Breast epithelium (tissue), 4 donors: ENCODE measurements at places on chromosomes 5 and 9.

DNA sequence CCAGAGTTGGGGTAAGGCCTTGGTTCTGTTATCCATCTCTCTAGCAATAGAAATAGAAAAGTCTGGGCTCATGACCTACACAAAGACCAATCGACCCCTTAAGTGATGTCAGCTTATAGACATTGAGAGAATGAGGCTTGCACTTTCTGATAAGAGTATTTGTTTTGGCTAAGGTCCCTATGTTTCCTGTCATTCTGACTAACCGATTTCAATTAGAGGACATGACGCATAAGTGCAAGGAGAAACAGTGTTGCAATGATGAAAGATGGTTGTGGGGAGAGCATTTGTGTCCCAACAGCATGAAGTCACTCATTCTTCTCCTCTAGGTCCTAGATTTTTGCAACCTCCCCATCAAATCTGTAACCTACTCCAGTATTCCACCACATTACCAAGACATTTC is 255.1 kb downstream of the MAT2B start:
- no peak for DNase-seq

GRCh38 chr5:163564321-163564938 is 59.0 kb downstream of the MAT2B start:
- DNase-seq = no peak

GRCh38 chr5:95087816-95088317 is 197.0 kb downstream of the MCTP1 start:
- DNase-seq = no peak

GRCh38 chr9:78871452-78872331 is 574.8 kb downstream of the PSAT1 start:
- no peak for DNase-seq

GRCh38 chr9:7105095-7105494 is 347.3 kb downstream of the KDM4C start:
- no peak for DNase-seq

- no peak for DNase-seq
Measured at GRCh38 chr9:108780942-108781734, 74.6 kb downstream of the ACTL7B start.

DNA sequence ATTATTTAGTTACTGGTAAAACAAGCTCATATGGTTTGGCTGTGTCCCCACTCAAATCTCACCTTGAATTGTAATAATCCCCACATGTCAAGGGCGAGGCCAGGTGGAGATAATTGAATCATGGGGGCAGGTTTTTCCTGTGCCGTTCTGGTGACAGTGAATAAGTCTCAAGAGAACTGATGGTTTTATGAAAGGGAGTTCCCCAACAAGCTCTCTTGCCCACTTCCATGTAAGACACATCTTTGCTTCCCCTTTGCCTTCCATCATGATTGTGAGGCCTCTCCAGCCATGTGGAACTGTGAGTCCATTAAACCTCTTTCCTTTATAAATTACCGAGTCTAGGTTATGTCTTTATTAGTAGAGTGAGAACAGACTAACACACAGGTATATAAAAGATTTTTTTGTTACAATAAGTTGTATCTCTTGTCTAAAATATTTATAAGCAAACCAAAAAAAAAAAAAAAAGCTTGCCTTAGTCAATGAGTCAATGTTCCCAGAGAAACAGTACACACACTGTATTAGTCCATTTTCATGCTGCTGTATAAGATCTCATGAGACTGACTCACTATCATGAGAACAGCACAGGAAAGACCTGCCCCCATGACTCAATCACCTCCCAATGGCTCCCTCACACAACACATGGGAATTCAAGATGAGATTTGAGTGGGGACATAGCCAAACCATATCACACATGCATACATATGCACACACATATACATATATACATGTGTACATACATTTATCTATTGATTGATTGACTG is 138.3 kb downstream of the BASP1 start:
- DNase-seq = no peak

GRCh38 chr9:99069546-99069945 is 35.4 kb upstream of the TGFBR1 start:
- no peak for DNase-seq

GRCh38 chr5:16755641-16756040 is 138.8 kb upstream of the RETREG1 start:
- no peak for DNase-seq

- no peak for DNase-seq
Measured at GRCh38 chr9:105259731-105260612, 15.5 kb downstream of the SLC44A1 start.

- no peak for DNase-seq
Measured at GRCh38 chr5:63081402-63081801, 502.8 kb downstream of the LRRC70 start.

GRCh38 chr9:68844631-68845612 is 139.9 kb downstream of the PIP5K1B start:
- no peak for DNase-seq

DNA sequence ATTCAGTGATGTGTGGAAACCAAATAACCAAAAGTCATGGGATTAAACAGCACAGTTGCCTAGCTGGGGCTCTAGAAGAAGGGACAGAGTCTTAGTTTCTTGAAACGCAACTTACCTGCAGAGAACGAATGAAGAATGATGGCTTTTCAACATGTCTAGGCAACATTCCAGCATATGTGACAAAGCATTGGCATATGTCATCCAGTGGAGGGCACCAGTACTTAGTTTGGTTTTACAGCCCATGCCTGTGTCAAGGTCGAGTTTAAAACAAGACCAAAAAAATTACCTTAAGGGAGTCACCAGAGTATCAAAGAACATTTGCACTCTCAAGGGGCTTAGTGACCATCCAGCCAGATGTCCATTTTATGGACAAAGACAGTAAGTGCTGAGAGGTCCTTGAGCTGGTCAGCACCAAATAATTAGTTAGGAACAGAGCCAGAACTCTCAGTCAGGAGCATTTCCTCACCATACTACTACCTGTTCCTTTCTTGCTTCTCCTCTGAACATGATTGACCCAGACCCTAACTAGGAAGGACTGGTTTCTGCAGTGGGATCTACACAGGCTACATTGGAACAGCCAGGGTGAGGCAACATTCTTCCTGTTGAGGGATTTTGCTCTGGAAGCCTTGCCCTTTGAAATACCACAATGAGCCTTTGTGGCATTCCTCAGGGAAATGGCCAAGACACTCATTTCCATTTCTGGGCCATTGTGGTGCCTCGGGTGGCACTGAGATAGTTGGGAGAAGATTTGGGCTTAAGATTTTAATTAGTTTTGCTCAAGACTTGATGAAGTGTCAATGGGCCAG is 75.4 kb upstream of the ANKH start:
- no peak for DNase-seq

GRCh38 chr9:127163409-127163808 is 41.0 kb upstream of the ANGPTL2 start:
- no peak for DNase-seq

DNA sequence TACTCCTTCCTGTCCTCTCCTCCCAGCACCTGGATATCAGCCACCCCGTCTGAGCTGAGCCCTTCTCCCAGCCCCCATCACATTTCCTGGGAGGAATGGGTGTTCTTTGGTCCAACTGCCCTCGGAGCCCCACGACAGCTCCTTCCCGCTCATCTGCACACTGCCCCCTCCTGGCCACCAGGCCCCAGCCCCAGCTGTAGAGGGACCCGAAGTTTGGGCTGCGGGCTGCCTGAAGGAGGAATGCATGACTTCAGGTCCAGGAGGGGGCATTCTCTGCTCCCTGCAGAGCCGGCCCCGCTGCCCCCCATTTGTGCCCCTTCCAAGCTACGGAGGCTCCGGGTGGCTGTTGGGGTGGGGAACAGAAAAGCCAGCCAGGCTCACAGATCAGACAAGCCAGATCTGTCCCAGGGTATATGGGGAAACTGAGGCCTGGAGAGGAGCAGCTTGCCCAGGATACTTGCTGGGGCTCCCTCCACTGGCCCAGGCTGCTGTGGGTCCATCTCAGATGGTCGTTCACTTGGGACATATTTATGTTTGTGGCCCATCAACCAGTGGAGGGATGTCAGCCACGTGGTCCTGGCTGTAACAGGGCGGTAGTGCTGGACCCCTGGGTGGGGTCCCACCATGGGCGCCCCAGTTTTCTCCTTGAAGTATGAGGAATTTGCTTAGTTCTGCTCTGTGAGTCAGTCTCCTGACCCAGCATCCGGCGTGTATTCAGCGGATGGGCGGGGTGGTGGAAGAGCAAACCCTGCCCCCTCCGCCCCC is 33.1 kb downstream of the DAB2IP start:
- DNase-seq = no peak

- DNase-seq = no peak
Measured at GRCh38 chr5:177957241-177957640, 38.8 kb downstream of the PROP1 start.

GRCh38 chr9:17330097-17330496 is 195.3 kb downstream of the CNTLN start:
- DNase-seq = no peak

GRCh38 chr5:94174748-94175411 is 433.5 kb upstream of the POU5F2 start:
- DNase-seq = no peak

DNA sequence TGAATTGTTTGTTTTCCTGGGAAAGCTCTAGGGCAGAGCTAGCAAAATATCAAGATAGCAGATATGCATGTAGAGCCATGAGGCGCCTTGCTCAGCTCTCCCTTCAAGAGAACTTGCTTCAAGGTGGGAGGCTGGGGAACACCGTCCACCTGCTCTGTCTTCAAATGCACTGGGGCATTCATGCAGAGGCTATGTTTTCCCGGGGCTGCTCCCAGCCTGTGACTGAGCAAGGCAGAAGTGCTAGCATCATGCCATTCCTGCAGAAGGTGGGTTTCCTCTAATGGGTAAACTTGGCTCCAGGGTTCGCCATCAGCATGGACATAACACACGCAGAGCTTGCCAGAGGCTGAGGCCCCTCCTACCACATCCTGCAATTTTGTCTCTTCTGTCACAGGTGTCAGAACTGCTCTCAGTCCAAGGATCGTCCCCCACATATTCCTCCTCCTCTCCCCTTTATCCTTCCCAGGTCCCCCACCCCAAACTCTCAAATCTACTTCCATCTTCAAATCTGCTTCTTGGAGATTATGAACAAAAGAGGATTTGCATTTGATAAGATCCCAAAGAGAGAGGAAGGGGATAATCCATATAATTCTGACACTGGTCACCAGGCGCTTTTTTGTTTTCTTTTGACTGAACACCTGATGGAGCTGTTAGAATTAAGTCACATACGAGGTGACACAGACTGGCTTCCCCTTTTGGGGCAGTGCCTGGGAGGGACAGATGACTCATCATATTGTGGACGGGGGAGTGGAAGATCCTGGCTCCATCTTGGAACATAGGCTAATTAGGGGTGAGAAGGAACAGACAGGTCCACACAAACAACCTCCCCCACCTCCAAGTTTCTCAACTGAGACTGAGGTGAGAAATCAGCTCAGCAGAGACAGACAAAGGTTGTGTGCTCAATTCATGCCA is 85.0 kb upstream of the TAF11L2 start:
- DNase-seq = no peak

- DNase-seq = no peak
Measured at GRCh38 chr9:95268681-95269080, 48.8 kb downstream of the FANCC start.

DNA sequence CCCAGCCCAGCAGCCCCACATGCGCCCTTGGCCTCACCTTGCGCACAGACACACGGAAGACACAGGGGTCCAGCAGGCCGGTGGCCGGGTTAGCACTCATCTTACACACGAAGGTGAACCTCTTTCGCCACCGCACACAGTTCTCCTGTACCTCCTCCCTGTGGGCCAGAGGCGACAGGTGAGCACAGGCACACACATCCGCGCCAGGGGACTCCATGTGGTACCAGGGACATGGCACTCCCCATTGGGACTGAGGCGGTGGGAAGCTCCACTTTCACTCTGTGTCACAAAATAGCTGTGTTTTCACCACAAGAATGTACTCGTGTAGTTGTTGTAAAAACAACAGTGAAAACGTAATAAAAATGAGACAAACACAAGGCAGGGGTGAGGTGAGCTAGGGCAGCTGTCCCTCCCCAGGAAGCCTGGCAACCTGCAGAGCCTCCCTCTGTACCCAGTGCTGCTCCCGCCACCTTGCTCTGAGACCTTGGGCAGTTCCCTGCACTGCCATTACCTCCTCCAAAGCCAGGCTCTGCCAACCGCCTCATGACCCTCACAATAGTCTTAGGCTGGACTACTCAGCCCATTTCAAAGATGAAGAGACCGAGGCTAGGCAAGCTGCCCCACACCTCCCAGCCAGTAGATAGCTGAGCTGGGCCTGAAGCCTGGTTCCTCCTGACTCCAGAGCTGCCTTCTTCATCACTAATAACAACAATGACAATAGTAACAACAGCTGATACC is 16.3 kb upstream of the DPM2 start:
- no peak for DNase-seq

DNA sequence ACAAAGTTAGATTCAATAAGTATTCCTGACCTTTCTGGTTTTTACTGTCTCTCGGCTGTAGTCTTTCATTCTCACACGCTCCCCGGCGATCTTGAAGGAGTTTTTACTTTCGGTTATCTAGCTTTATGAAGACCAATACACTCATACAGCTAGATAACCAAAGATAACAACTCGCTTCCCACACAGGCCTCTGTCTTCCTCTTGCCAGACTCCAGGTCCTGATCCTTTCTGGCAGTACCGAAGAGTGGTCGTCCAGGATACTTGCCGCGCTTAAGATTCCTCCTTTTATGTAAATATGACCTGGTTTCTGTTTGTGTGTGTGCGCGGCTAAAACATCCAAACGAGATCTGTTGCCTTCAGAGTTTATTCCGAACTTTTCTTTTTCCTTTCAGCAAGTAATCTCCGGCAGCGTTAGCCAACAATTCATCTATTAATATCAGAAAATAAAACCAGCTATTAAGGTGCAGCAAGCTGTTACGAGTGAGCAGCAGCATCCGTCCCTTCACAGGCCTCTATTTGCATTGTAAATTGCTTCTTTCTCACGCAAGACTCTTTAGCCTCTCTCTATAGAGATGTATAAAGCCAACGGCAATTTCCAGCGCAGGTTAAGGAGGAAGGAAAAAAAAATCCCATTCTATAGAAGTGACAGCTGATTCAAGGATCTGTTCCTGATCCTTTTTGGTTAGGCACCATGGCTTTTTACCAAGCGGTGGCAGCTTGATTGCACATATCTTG is 216.1 kb downstream of the MEF2C start:
- DNase-seq = no peak
